Muscle of leg (tissue), 16 donors: ENCODE measurements at places on chromosomes 3 and 15.

DNA sequence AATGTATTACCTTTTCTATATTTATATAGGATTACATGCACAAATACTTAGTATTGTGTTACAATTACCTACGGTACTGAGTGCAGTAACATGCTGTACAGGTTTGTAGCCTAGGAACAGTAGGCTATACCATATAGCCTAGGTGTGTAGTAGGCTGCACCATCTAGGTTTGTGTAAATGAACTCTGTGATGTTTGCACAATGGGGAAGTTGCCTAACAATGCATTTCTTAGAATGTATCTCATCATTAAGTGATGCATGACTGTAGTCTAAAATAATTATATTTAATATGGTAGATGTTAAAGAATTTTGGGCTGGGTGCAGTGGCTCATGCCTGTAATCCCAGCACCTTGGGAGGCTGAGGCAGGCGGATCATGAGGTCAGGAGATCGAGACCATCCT is 281.0 kb downstream of the KLF13 start:
- no peak for DNase-seq

- DNase-seq = no peak
Measured at GRCh38 chr3:168088106-168088720, 7.5 kb downstream of the GOLIM4 start.

GRCh38 chr3:56667973-56668579 is 15.0 kb downstream of the TASOR start:
- no peak for DNase-seq

- no peak for DNase-seq
Measured at GRCh38 chr3:45687828-45688193, 1.4 kb upstream of the SACM1L start.

- DNase-seq = no peak
Measured at GRCh38 chr15:68470049-68470742, 38.2 kb upstream of the ITGA11 start.

DNA sequence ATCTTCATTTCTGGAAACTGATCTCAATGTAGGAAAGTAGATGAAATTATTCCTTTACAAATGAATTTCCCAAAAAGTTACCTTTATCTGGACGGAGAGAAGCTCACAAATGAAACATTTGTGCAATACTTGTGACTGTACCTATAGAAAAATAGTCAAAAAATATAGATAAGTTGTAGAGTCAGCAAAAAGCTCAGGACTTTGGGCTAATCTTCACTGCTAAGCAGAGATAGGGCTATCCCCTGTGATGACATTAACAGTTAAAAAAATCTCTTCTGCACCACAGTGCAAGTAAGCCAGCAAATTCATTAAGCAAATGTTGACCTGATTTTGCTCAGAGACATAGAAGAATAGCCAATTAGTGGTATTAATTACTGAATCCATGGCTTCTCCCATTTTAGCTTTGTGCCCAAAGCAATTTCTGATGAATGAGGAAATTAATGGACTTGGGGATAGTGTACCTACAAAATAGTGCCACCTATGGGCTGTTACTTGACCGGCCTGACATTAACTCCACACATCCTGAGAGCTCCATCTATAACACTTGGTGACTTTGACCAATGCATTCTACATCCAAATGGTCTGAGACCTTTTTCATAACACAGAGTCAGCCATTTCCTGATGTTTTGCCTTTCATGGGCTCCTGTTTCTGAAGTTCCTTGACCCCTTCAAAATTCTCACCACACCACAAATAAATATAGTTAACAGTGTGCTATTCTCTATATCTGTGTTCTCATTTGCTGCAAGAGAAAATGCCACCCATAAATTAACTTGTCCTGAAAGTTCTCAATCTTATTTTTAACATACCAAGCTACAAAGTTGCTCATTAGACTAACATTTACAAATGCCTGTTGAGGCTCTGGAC is 105.0 kb downstream of the SSR3 start:
- DNase-seq = peak; percentile 33

DNA sequence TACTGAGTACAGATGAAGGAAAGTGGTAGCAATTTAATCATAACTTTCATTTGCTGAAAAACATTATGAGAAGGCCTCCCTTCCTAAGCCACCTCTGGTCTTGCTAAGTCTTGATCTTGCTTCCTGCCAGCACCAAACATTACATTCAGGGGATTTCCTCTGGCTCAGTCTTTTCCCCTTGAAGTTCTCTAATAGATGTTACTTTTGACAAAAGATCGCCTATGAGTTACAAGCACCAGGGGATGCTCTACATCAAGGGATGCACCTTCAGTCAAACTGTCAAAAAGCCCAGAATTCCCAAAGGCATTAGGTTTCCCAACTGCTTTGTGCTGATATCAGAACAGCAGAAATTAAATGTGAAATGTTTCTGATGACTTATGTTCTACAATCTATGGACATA is 47.3 kb downstream of the AQP9 start:
- no peak for DNase-seq

- no peak for DNase-seq
Measured at GRCh38 chr3:66048051-66048395, 9.3 kb upstream of the MAGI1 start.

DNA sequence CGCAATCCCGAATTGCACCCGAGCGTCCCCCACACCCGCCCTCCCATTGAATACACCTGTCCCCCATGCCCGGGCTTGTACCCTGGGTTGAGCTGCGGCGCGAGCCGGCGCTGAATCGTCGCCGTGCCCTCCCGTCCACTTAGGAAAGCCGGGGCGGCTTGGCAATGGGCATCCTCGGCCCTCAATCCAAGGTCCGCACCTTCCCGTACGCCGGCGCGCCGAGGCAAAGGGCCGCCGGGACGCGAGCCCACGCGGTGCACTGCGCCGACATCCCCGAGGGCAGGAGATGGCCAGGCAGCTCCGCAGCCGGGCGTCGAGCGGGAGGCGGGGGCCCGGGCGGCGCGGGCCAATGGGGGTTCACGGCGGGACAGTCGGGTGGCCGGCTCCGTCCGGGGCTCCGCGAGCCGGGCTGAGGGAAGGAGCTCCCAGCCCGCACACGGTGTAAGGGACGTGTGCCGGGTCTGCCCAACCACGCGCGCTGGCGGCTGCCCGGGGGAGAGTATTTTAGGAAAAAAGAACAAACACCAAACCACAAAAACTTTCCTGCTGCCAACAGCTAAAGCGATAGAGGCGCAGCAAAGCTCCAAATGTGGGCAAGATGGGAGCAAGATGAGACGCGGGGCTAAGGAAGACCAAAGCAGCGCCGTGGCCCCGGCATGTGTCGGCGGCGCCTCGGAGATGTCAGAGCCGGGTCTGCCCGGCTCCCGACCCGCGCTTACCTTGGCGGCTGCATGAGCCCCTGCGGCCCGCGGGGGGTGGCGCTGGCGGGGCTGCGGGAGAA is 621 bp downstream of the RGMA start:
- DNase-seq = peak; percentile 57

DNA sequence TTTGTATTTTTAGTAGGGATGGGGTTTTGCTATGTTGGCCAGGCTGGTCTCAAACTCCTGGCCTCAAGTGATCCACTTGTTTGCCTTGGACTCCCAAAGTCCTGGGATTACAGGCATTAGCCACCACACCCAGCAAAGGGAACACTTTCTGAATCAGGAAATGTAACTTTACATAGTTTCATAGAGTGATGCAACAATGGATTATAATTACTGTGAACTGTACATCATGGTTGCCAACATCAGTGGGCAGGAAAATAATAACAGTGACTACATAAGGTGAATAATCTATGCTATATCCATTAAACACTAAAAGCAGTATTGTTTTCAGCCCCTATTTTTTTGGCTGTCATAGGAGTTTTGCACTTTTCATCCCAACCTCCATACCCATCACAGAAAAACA is 5.0 kb upstream of the KPNA1 start:
- DNase-seq = no peak

- DNase-seq = no peak
Measured at GRCh38 chr3:170259907-170260306, 37.7 kb downstream of the PRKCI start.

DNA sequence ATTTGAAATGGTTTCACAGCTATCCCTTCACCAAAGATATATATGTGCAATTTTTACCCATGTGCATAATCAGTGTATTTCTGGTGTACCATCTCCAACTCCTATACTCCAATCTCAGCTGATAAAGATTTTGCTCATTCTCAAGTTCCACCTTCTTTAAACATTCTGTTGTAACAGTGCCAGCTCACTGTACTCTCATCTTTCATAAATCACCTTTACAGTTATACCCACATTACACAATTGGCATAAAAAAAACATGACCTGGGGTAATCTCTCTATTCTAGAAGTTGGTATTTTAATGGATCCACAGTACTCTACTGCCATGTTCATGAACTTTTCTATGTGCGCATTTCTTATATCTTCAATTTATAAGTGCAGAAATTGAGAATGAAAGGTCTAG is 339.9 kb upstream of the DPH6 start:
- DNase-seq = no peak

GRCh38 chr3:5057857-5058324 is 64.2 kb upstream of the ARL8B start:
- peak; percentile 90 for DNase-seq

DNA sequence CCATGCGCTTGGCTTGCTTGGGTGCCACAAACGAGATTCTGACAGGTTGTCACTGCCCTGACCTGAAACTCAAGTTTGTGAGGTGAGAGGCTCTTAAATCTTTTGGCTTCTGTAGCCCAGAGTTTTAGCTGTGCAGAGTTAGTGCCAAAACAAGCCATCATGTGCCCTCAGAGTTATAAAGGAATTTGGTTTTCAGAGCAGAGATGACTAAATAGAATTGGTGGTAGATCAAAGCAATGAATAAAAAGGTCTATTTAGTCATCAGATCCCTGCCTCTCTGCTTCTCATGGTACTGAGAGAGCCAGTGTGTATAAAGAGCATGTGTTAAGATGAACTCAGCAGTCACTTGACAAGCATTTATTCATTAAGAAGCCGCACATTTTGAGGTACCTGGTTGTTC is 207.5 kb upstream of the DPH6 start:
- DNase-seq = no peak

GRCh38 chr3:125202197-125202596 is 10.4 kb downstream of the SLC12A8 start:
- DNase-seq = no peak

DNA sequence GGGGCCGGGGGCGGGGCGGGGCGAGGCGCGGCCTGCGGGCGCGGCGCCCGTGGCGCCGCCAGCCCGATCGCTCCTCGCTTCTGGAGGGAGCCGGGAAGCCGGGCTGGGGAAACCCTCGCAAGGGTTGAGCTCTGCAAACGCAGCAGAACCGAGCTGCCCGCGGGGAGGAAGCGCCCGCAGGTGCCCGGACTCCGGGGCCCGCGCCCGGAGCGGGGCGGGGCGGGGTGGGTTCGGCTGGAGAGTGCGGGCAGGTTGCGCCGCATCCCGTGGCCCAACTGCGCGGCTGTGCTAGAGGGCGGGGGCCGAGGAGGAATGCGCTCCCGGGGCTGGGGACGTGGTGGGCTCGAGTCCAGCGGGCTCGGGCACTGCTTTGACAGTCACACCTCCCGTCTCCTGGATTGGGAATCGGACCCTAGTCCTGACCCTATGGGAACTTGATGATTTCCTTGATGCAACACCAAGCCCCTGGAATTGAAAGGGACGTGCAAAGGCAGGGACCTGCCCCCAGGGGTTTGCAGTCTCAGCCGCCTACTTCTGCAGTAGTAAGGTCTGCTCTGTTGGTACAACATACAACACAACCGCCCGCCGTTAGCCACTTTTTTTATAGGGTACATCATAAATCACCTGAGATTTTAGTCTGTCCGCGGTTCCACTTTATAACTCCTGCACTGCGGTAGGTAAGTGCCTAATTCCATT is 34.3 kb downstream of the ZBTB38 start:
- DNase-seq = peak; percentile 72

DNA sequence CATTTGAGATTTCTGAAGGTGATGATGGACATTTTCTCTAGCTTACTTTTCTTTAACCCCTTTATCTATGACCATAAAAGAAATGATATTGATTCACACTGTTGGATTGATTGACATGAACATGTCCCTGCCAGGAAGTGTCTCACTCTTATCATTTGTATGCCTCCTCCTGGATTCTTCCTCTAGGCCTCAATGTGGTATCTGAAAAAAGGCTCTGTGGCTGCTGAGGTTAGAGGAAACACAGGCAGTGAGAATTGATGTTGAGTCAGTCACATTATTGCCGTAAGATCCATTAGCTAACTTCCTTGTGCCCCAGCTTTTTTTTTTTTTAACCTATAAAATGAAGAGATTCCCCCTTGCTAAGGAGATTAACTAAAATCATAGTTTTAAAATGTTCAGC is 8.0 kb upstream of the THRB start:
- no peak for DNase-seq

- DNase-seq = no peak
Measured at GRCh38 chr15:77693576-77693975, 60.9 kb upstream of the LINGO1 start.

DNA sequence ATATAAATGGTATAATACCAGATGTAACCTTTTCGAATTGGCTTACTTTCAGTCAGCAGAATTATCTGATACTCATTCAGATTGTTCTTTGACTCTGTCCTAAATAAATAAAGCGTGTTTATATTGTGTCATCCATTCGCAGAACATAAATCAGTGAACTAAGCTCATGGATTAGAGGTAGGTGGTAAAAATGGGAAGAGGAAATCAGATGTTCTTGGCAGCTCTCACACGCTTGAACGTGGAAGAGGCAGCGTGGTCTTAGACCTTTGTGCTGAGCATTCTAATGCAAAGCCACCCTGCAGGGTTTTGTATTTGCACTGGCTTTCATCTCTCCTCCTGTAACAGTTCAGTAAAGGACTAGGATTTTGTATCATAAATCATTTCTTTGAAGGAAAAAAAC is 441.4 kb downstream of the GABRG3 start:
- no peak for DNase-seq

GRCh38 chr3:127857333-127857732 is 35.0 kb upstream of the MGLL start:
- no peak for DNase-seq

GRCh38 chr3:49279376-49279775 is 2.3 kb upstream of the C3orf62 start:
- DNase-seq = no peak

GRCh38 chr3:5198313-5198677 is 10.8 kb downstream of the EDEM1 start:
- DNase-seq = no peak

DNA sequence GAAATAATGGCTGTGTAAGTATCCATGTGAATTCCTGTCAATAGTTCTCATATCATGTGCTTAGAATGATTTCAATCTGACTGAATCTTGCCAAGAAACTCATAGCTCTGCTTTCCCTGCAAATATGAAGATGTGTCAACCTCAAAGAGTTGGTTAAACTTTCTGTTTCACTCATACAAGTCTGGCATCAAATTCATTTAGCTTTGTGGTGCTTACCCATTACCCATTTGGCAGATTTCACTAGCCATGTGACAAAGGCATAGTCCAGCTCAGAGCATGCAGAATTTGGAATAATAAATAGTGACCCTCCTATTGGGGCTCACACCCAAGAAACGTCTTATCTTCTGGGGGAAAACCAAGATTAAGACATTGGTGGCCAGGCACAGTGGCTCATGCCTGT is 256.6 kb upstream of the TPRG1 start:
- DNase-seq = no peak

DNA sequence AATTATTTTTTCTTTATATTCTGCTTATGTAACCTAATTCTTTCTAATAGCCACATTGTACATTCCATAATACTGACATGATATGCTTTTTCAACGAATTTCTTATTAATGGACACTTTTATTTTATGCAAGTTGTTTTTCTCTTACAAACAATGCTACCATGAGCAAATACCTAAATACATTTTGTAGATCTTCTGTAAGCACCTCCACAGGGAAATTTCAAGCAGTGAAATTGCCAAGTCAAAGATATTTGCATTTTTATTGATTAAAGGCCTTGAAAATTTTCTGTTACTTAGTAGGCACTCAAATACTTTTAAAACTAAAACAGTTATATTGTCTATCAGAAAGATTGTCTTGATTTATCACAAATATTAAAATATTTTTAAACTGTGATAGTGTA is 79.6 kb upstream of the C3orf49 start:
- no peak for DNase-seq
